Ascending aorta (tissue), 2 donors: ENCODE measurements at places on chromosomes 13 and 19.

GRCh38 chr19:14015524-14016035 is 9.5 kb upstream of the RFX1 start:
- DNase-seq, result no peak

DNA sequence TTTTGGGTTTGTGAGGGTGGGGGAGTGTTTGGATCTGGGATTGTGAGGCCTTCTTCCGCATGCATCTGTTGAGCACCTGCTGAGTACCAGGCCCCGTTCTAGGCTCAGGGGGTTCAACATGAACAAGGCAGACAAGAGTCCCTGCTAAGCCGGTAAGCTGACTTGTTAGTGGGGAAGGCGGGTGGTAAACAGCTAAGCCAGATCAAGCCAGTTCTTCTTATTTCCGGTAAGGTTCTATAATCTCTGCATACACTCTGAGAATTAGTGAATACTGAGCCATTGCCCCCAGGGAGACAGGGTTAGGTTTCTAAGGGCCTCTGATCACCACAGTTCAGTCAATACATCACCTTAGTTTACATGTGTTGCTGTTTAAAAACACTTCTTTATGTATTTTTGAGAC is 9.9 kb upstream of the EHD2 start:
- DNase-seq, result no peak

- no peak for DNase-seq
Measured at GRCh38 chr13:78689011-78689410, 30.1 kb upstream of the OBI1 start.

GRCh38 chr13:63435667-63436324 is 2020.1 kb upstream of the PCDH20 start:
- no peak for DNase-seq

GRCh38 chr13:29284726-29285125 is 310.8 kb downstream of the SLC7A1 start:
- DNase-seq, result no peak
